ENCODE measurements at places on chromosomes 6 and 20.

- peak; percentile 83 for DNase-seq
Observed at GRCh38 chr6:12602951-12603672, 113.5 kb upstream of the PHACTR1 start.

GRCh38 chr20:10877342-10877741, 203.5 kb upstream of the JAG1 start:
- no peak for DNase-seq

- DNase-seq: no peak
Observed at GRCh38 chr6:134429861-134430380, 112.0 kb upstream of the SGK1 start.

GRCh38 chr20:19121463-19121862, 91.0 kb upstream of the SLC24A3 start:
- DNase-seq: no peak

GRCh38 chr20:42046371-42047085, 428.4 kb upstream of the CHD6 start:
- DNase-seq: no peak

DNA sequence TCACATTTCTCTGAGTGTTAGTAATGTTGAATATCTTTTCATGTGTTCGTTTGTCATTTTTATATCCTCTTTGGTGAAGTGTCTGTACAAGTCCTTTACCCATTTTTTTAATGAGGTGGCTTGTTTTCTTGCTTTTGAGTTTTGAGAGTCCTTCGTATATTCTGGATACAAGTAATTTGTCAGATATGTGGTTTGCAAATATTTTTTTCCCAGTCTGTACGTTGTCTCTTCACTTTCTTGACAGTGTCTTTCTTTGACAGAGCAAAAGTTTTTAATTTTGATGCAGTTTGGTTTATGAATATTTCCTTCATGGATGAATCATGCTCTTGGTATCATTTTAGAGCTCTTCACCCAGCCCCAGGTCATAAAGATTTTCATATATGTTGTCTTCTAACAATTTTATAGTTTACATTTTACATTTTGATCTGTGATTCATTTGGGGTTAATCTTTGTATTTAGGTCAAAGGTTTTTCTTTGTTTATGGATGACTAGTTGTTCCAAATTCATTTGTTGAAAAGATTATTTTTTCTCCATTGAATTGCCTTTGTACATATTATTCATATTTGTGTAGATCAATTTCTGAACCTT, 152.5 kb downstream of the MRPL14 start:
- no peak for DNase-seq

- no peak for DNase-seq
Observed at GRCh38 chr6:46539866-46540265, 48.6 kb upstream of the RCAN2 start.

DNA sequence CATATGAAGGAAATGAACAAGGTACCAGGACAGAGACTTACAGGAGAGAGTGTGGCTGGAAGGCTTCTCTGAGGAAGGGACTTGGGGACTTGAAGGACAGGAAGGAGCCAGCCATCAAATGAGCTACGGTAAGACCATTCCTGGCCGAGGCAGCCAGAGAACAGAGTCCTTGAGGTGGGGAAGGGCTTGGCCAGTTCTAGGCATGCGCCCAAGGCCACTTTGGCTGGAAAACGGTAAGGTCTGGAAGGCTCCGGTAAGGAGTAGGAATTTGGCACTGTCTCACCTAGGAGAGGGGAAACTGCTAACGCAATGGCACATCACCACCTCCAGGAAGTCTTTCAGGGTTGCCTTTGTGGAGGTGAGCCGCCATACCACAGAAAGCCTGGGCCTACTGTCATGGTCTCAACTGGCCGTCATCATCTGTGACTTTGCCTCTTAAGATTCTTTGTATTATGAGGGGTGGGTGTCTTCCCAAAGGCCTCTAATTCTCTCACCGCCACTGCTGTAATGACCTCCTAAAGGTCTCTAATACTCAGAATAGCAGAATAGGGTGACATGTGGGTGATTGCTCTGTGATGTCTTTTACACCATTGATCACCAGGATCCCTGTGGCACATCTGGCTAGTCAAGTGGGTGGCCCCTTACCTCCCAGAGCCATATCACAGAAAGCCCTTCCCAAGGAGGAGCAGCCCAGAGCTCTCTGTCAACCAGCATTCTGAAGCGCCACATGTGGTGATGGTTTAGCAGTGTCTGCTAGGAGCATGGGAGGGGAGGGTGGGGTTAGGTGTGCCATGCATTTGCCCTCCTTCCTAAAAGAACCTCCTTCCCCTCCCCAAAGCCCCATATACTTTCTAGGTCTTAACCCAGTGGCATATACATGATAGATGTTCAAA, 17.7 kb upstream of the STX16 start:
- DNase-seq: no peak

DNA sequence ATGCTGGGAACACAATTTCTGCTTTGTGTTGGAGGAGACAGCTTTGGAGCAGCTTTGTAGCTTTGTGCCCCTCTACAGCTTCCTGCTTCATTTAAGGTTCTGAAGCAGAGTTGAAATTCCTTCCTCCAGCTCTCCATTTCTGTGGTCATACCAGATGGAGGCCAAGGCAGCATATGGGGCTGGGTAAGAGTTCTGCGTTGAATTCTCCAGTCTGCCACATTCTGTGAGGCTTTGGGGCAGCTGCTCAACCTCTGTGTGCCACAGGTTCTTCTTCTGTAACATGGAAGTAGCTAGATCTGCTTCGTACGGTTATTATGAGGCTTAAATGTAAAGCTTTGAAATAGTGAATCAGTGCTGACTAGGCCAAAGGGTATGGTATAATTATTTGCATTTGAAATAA, 2.9 kb upstream of the TRIM26 start:
- no peak for DNase-seq

- no peak for DNase-seq
Observed at GRCh38 chr6:143451531-143451930, 926 bp downstream of the PEX3 start.

DNA sequence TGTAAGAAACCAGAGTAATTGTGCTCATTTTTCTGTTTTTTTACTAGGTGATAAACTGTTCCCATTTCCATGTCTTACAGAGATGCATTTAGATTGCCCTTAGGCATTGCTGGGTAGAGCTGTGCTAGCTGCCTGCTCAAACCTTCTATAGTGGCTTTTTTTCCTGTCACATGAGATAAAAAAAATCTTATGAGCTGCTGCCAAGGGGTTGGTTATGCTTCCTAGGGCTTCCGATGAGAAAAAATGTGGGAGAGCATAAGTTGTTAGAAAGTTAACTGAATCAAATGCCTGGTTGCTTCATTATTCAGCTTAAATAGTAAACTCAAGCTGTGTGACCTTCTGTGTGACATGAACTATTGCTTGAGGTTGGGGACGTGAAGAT, 50.0 kb upstream of the NOX3 start:
- peak; percentile 34 for DNase-seq

GRCh38 chr6:227074-227782, 65.1 kb upstream of the DUSP22 start:
- no peak for DNase-seq

- no peak for DNase-seq
Observed at GRCh38 chr20:51525241-51526105, 17.0 kb downstream of the NFATC2 start.

DNA sequence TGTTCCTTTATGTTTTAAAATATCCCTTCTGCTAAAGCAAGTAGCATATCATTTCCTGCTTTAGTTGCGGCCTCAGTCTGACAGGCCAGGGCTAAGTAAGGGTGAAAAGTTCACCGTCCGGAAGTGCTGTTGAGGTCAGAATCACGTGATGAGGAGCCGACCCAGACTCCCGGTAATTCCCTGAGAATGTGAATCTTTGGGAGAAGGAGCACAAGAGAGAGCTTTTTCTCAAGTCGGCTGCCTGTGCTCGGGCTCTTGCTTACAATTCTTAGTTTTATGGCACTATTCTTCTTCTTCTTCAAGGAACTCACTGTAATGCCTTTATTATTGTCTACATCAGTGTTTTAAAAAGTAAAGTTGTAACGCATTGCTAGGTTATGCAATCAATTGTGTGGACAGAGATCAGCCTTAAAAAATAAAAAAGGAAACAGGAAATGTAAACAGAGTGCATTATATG, 309.3 kb downstream of the PRL start:
- DNase-seq: peak; percentile 92

GRCh38 chr6:163559661-163560060, 145.1 kb downstream of the QKI start:
- no peak for DNase-seq

DNA sequence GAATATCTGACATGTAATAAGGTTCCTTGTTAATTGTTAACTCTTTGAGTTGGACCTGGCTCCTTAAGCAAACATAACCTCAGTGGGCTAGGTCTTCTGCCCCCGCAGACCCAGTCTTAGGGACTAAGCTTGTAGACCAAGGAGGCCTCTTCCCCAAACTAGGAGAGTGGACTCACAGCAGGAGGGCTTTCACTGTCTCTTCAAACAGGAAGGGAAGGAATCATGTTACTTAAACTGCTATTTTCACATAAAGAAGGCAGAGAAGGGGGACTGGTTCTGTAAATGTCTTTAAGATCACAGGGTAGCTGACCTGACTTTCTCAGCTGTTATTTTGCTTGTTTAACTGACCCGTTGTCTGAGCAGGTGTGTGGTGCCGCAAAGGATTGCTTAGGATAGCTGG, 34.9 kb upstream of the PRDM1 start:
- DNase-seq: no peak

DNA sequence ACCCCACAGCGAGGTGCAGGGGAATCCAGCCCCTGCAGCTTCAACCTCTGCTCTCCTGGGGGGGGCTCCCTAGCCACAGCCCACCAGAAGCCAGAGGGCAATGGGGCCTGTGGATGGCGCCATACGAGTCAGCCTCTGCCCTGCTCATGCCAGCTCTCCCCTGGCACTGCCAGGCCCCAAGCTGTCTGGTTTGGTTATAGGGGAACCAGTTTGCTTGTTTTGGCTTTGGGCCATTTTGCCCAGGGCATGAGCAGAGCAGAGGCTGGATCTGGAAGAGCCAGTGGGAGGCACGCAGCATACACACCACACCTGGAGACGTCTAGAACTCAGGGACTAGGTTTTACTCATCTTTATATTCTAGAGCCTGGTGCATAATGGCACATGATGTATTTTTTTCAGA, 66.7 kb upstream of the SLC22A16 start:
- DNase-seq: no peak

DNA sequence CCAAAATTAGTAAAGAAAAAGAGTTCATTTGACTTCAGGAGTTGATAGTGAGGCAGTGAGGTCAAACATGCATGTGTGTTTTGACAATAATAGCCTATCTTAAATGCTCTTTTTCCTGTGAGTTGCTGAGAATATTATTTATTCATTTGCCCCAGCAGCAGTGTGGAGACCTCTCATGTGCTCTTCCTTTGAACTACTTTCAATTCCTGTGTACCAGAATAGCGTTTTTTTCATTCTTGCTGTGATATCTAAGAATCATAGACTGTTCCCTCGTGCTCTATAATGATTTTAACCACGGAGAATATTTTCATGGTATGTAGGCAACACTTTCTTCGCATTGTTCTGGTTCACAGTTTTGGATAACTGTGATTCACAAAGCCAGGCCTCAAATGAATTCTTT, 5.2 kb downstream of the CDYL start:
- DNase-seq: no peak

DNA sequence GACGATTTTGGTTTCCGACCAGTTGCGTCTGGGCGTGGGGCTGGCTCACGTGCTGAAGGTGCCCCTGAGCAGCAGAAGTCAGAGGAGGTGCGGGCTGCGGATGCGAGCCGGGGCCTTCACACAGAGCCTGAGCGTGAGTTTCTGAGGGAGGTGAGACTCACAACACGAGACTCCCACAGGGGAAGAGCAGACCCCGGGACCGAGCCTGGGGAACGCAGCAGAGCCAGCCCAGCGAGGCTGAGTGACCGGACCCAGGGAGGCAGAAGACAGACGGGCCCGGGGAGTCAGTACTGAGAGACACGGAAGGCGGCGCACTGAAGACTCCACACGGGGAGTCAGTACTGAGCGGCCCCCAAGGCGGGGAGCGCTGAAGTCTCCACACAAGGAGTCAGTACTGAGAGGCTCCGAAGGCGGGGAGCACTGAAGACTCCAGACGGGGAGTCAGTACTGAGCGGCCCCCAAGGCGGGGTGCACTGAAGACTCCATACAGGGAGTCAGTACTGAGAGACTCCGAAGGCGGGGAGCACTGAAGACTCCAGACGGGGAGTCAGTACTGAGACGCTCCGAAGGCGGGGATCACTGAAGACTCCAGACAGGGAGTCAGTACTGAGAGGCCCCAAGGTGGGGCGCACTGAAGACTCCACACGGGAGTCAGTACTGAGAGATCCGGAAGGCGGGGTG, 77.8 kb downstream of the DLL1 start:
- DNase-seq: no peak

GRCh38 chr6:44133003-44133931, 5.9 kb downstream of the TMEM63B start:
- DNase-seq: peak; percentile 81

DNA sequence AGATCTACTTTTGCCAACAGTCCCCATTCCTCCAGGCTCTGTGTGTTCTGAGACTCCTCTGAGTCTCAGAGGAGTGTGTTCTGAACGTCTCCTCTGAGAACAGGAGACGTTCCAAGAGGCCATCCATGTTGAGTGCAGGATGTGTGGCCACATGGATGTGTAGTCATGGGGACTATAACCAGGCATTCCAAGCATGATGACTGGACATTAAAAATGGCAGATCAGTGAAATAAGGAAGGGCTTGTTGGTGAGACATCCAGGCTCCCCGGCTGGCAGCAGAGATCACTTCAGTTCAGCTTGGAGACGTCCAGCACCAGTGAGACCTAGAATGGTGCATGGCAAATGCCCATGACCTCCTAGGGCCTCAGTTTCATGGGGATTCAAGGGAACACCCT, 34.3 kb upstream of the POU5F1 start:
- no peak for DNase-seq

DNA sequence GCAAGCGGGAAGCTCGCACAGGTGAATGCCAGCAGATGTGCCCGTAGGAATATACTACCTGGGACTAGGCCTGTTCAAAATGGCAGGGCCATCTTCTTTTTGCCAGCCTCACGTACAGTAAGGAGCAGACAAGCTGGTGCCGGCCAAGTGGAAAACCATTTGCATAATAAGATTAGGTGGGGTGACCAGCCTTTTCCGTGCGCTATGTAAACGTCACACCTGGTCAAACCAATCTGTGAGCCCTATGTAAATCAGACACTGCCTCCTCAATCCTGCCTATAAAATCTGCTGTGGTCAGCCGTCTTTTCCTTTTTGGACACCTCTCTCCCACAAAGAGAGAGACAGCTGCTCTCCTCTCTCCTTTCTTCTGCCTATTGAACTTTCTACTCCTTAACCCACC, 60.8 kb upstream of the TMEM30A start:
- DNase-seq: no peak

GRCh38 chr6:33856031-33856590, 52.3 kb upstream of the MLN start:
- no peak for DNase-seq

- DNase-seq: no peak
Observed at GRCh38 chr6:166393535-166393823, 10.7 kb upstream of the MPC1 start.

DNA sequence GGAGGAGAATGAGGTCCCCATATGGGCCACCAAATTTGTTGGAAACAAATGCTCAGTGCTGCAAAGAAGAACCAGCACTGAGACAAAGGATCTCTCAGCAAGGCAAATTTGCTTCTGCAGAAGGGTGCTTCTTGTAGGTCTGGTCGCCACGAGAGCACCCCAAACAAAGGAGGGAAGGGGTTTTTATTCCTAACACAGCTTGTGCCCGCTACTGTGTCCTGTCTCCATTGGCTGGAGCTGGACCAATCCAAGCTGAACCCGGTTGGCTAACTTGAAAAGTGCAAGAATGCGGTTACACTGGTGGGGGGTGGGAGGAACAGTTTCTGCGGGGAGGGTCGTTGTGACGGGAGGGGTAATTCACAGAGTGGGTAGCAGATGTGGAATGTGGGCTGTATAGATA, 54.1 kb upstream of the TULP1 start:
- DNase-seq: no peak
